Renal pelvis (tissue), 12 donors: ENCODE measurements at places on chromosomes 3 and 15. TPM values are rescaled to one million over a fixed set of nuclear protein-coding genes. Genes with fewer than 3 reads are reported as not detected.

- DNase-seq, result no peak
Observed at GRCh38 chr3:12999147-13000140, 73.8 kb downstream of the IQSEC1 start.

DNA sequence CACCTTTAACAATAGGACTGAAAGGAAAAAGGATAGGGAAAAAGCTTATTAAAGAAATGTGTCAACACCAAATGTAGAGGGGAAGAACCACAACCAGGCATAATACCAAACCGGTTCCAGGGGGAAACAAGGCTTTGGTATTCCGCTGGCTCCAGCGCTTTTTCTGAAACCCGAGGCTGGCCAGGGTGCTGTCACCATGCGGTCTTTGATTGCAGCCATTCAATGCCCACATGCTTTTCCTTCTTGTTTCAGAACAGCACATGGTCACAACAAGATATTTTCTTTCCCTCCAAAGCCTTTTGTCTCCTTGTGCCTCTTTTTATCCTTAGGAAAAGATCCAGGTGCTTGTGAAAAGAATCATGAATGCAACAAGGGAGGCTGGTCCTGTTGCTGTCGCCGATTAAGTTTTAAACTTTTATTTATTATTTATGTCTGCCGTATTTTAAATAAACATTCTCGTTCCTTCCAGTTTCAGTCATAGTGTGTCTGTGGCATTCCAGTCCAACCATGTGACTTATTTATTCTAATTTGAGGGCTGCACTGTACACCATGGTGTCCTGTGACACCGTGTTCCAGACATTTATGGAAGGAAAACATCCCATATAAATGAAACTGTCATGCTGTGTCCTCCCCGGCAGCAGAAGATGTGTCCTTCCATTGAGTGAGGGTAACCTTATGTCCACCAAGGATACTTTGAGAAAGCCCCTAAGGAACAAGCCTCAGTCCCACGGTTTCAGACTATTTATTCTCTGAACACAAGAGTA lies 41.1 kb downstream of the CCK start:
- DNase-seq, result peak; percentile 29

DNA sequence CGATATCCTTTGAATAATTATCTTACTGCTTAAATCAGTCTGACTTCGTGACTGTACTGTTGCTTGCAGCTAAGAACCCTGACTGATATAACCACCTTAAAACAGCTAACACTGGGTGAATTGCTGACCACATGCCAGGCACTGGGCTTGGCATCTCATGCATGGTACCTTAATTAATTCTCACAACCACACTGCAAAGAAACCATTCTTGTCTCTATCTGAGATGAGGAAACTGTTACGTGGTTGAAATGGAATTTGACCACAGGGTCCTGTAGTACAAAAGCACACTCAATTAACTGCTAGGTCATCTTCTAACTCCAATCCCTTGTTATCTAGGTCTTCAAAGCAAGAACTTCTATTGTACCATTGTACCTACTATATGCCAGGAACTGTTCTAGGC lies 92.7 kb upstream of the PRICKLE2 start:
- DNase-seq, result no peak

The SYNPR gene
- not detected for polyA plus RNA-seq

DNA sequence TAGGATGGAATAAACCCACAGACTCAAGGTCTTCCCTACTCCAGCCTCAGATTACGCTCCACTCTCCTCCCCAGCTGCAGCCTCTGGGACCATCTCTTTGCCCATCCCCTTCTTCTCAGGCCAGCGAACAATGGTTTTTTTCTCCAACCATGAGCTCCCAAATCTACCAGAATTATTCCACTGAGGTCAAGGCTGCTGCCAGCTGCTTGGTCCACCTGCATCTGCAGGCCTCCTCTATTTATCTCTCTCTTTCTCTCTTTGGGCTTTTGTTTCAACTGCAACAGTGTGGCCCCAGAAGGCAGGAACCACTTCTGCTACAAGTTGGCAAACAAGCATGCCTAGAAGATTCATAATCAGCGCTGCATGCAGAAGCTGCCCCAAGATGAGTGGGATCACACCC lies 19.1 kb downstream of the CHRM5 start:
- DNase-seq, result no peak

The CCR3 gene
- 0.07 TPM for polyA plus RNA-seq

DNA sequence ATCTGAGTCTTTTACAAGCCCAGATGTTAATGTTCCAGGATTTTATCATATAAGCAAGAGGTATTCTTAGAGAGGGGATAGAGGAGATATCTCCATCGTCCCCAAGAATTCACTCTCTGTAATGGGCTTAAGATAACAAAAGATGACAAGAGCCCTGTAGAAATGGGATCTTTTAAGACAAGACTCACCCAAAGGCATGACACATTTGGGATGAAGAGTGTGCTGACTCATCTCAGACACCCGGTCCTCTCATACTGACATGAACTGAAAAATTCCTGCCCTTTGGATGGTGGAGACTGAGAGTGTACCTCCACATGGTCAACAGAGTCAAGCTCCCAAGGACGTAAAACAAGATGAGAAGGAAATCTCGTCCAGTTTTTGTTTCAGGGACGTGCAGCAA lies 11.0 kb downstream of the LEKR1 start:
- DNase-seq, result no peak

The PPP1R14D gene
- polyA plus RNA-seq, result 0.46 TPM

- DNase-seq, result no peak
Observed at GRCh38 chr3:195956577-195956976, 48.2 kb upstream of the TNK2 start.

GRCh38 chr3:168251371-168251770 lies 155.6 kb upstream of the GOLIM4 start:
- no peak for DNase-seq

The GOLGA6A gene
- polyA plus RNA-seq, result not detected

DNA sequence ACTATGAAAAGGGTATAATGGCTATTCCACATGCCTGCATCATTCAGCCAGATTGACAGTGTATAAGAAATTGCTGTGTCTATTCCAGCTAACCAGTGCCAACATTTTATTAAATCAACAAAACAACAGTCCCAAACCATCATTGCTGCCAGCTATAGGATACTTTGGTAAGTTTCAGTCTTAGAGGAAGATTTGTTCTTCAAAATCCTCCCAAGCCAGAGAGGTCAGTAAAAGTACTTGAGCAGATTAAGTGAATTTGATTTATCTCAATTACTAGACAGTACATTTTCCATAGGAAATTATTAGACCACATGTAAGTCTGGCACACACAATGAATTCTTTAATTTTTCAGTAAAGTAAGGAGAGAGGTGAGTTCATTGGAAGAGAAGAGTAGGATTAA lies 50.7 kb downstream of the TFG start:
- no peak for DNase-seq

- DNase-seq, result no peak
Observed at GRCh38 chr3:128483657-128484403, 9.2 kb downstream of the GATA2 start.

The DHX30 gene
- 70.6 TPM for polyA plus RNA-seq

DNA sequence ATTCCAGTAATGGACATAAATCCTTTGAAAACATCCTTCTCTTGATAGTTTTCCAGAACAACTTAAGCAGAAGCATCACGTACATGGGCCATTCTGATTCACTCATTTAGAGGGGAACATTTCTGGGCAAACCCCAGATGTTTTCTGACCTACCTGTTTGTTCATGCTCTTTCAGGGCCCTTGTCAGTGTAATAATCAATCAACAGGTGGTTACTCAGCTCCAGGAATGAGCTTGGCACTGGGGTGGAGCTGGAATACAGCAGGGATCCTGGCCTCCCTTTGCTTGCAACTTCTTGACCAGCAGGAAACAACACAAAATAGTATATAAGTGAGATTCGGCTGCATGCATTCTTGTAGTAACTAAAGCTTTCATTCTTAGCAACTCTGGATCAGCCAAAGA lies 9.2 kb upstream of the UBE2E1 start:
- DNase-seq, result no peak

The KCNMB3 gene
- polyA plus RNA-seq, result 7.9 TPM

DNA sequence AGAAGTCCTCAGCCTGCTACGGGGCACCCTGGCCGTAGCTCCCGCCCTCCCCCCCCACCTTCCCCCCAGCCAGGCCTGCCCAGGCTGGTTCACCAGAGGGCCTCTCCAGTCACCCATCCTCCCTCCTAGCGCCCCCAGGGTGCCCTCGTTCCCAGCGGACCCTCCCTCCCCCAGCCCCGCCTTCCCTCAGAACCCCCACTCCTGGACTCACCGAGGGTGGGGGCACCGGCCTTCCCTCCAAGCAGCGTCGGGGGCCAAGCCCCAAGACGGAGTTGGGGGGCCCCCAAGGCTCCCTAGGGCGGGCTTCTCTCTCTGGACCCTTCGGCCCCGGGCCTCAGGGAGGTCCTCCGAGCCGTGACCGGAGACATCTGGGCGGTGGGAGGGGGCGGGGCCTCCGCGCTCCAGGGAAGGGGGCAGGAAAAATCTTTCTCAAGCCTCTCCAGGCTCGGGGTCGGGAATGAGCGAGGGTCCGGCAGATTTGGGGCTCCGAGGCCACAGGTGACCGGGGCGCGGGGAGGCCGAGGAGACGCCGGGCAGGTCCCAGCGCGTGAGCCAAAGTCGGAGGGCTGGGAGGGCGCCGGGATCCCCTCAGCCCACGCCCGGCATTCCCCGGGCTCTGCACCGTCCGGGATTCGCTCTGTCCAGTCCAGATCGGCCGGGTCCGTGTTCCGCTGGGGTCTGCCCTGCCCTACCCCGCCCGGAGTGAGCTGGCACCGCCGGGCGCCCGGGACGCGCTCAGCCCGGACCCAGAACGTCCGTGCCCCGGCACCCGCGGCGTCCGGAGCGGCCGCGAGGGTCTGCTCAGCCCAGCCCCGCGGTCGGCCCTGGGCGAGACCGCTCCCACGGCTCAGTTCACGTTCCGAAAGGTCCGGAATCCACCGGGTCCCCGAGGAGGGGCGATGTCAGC lies 999 bp downstream of the INSYN1 start:
- DNase-seq, result no peak

DNA sequence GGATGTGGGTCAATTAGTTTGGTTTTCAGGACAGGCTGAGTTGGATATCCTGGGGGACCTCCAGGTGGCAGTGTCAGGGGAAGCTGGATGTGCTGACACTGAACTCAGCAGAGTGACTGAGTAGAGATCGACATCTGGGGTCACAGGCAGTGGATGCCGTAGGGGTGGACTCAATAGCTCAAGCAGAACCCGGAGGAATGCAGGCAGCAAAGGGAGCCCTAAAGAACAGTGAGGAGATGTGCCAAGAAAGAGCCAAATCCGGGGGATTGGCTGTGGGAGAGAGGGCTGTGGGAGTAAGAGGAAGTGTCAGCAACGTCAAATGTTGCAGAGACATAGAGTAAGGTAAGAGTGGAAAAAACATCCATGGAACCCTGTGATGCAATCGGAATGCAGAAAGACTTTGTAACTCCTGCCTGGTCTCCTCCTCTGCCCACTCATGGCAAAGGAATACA lies 11.6 kb downstream of the CCR5AS start:
- DNase-seq, result no peak

- DNase-seq, result no peak
Observed at GRCh38 chr15:89550427-89550826, 24.8 kb upstream of the TICRR start.

- DNase-seq, result no peak
Observed at GRCh38 chr3:128337305-128337704, 129.4 kb downstream of the DNAJB8 start.

DNA sequence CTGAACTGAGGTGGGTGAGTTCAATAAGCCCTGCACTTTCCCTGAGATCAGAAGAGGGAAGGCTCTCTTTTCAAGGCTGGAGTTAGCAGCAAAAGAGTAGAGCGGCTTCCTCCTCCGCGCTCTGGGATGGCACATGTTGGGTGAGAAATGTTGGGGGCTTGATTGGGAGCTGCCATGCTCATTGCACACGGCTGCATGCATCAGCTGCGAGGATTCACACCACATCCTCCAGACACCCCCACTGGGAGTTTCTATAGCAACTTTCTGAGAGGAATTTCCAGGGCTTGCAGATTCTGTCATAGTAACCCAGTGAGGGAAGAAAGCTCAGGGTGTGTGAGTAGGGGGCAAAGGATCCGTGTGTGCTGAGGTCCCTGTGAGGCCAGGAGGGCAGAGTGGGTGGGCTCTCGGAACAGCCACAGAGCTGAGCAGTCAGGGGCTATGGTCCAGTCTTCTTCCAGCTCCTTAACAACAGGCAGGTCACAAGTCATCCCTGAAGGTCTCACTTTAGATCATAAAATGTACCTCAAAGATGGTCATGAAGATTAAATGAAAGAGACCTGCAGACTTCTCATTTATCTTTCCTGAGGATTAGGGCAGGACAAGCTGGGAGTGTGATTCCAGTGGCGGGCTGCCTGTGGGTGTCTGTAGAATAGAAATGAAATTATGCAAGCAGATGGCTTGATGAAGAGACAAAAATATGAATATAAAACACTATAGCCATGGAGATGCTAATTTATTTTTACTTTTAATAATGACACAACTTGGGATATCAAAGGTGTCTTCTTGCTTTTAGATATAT lies 75.7 kb upstream of the CHRNA7 start:
- DNase-seq, result no peak

The NTRK3 gene
- polyA plus RNA-seq, result 9.1 TPM

- DNase-seq, result peak; percentile 54
Observed at GRCh38 chr15:95988574-95988887, 342.0 kb upstream of the NR2F2 start.

The AADAC gene
- polyA plus RNA-seq, result 0.19 TPM

GRCh38 chr3:176579711-176580185 lies 617.5 kb downstream of the TBL1XR1 start:
- no peak for DNase-seq

DNA sequence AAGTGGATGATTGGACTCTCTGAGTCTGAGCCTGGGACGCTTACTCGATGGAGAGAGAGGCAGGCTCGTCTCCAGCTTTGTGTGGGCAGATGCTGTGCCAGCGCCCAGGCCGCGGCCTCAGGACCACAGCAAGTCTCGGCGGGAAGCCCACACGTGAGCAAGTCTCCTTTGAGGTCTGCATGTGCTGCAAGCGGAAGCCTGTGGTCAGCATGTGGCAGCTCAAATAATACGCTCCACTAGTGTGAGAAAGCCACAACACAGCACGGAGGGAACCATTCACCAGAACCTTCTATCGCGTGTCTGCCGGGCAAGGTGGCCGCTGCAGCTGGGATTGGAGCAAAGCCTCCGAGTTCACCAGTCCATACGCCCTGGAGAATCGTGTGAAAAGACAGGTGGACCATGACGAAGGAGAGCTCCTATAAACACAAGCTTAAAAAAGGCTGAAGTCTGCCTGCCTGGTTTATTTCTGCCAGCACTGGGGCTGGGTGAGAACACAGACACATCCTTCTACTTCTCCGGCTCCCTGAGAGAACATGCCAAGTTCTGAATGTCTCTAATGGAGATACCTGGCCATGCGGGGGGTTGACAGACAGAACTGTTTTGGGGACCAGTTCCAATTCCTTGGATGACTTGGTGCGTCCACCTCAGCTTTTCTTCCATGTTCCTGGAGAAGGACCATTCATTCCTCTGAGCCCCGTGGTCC lies 82.0 kb upstream of the LRIG1 start:
- no peak for DNase-seq

The DAZL gene
- polyA plus RNA-seq, result not detected

The TGM5 gene
- not detected for polyA plus RNA-seq

The LRRC31 gene
- 0.41 TPM for polyA plus RNA-seq

- no peak for DNase-seq
Observed at GRCh38 chr3:47016934-47017435, 37.5 kb downstream of the NBEAL2 start.

- no peak for DNase-seq
Observed at GRCh38 chr3:113288881-113289280, 77.5 kb downstream of the BOC start.

The ASB14 gene
- polyA plus RNA-seq, result 1.6 TPM

The RARRES1 gene
- 8.2 TPM for polyA plus RNA-seq

- no peak for DNase-seq
Observed at GRCh38 chr3:47443611-47443995, 32.1 kb downstream of the SCAP start.

The C2CD4A gene
- polyA plus RNA-seq, result 0.28 TPM

The TXNRD3 gene
- 15.4 TPM for polyA plus RNA-seq

The COLQ gene
- polyA plus RNA-seq, result 4.0 TPM
